ELR (cell line): ENCODE measurements at places on chromosomes 5 and 9.

DNA sequence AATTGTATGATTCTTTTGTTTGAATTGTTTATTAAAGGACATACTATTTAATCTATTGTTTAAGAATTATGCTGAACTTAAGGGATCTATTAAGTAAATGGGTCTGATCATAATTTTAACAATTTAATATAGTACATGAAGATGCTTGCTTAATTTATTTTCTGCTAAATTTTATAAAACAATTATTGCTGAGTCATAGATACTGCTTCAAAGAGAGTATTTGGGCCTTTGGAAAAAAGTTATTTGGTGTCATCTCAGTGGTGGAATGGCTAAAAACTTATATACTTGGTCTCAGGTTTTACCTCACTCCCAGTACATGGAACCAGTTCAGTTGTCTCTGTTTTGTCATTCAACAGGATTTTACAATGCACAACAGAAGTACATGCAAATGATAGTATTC lies 145.3 kb downstream of the CDH9 start:
- no peak for DNase-seq

- DNase-seq = no peak
These were observed 44.5 kb downstream of the TRIO start for GRCh38 chr5:14187660-14188059.

GRCh38 chr9:19161257-19162025 lies 34.1 kb upstream of the PLIN2 start:
- DNase-seq = peak; percentile 99

- no peak for DNase-seq
These were observed 58.0 kb downstream of the ACO1 start for GRCh38 chr9:32442433-32442832.

DNA sequence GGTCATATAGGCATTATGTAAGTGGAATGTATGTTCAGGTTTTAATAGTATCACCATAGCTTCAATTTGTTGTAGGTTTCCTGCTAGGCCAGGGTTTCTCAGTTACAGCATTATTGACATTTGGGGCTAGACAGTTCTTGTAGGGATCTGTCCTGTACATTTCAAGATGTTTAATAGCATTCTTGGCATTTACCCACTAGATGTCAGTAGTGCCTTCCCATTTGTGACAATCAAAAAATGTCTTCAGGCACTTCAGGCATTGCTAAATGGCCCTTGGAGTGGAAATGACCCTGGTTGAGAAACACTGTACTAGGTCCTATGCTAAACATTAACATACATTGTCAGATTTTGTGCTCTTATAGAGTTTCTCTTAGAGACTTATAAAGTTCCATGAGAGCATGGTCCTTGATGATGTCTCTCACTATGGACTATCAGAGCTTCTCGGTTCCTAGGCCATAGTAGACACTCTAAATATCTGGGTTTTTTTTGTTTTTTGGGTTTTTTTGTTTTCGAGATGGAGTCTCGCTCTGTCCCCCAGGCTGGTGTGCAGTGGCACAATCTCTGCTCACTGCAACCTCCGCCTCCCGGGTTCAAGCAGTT lies 1.4 kb downstream of the KIF20A start:
- DNase-seq = peak; percentile 83

GRCh38 chr9:134858051-134858841 lies 22.4 kb upstream of the FCN2 start:
- DNase-seq = peak; percentile 47

DNA sequence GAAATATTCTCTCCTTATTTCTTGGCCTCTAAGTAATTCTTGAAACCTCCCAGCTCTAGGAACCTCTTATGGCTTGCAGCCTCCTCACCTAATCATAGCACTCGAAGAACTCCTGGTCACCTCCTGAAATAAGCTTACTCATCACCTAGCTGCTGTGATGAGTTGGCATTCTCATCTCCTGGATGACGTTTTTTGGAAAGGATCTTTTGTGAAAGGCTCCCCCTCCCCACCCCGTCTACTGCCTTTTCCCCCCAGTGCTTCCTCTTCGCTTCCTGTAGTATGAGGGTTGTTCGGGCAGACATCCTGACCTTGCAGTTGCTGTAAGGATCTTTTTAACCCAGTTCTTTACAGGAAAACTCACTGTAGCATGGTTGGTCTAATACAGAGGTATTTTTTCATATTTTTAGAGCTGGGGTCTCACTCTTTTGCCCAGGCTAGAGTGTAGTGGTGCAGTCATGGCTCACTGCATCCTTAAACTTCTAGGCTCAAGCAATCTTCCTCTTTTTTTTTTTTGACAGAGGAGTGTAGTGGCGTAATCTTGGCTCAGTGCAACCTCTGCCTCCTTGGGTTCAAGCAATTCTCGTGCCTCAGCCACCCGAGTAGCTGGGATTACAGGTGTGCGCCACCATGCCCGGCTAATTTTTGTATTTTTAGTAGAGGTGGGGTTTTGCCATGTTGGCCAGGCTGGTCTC lies 41.8 kb downstream of the ARHGAP26 start:
- no peak for DNase-seq

GRCh38 chr9:18739641-18740318 lies 265.8 kb downstream of the ADAMTSL1 start:
- DNase-seq = no peak

DNA sequence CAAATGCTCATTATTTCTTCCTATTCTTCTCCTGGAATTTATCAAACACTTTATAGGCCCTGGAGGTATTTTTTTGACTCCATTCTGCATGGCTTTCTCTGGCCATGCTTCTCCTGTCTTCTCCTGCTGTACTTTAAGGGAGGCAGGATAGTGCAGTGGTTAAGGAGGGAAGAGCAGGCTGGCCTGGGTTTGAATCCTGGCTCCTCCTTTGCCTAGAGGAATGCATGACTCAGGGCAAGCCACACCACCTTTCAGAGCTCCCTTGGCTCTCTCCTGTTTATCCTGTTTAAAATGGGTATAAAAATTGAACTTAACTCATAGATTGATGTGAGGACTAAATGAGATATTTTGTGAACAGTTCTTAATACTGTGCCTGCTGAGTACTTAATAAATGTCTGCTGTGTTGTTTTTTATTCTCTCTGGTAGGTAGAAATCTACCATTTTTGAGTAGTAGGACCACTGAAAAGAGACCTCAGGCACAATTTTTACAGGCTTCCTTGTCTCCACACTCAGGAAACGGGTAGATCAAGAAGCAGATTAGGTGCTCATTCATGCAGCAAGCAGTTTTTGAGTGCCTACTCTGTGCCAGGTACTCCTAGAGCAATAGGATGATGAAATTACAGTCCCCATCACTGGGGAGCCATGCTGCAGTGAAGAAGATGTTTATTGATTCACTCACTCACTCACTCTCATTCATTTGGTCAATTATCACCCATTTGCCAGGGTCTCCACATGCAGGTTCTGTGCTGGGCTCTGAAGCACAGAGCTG lies 32.7 kb upstream of the ARAP3 start:
- peak; percentile 49 for DNase-seq

DNA sequence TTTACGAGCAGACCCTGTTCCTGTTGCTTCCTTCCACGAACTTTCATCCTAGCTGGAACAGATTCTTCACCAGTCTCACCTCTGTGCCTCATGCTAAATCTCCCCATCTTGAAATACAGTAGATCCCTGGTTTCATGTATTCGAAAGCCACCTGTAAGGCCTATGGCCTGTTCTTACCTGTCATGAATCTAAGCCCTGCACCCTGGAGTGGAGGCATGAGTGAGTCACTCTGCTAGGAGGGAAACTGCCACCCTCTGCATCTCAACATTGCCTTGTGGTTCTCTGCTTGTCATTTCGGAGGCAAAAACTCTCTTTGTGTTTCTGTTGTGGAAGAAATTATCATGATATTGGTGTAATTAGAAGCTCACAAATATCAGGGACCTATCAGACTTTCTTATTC lies 320.0 kb downstream of the ENC1 start:
- no peak for DNase-seq

DNA sequence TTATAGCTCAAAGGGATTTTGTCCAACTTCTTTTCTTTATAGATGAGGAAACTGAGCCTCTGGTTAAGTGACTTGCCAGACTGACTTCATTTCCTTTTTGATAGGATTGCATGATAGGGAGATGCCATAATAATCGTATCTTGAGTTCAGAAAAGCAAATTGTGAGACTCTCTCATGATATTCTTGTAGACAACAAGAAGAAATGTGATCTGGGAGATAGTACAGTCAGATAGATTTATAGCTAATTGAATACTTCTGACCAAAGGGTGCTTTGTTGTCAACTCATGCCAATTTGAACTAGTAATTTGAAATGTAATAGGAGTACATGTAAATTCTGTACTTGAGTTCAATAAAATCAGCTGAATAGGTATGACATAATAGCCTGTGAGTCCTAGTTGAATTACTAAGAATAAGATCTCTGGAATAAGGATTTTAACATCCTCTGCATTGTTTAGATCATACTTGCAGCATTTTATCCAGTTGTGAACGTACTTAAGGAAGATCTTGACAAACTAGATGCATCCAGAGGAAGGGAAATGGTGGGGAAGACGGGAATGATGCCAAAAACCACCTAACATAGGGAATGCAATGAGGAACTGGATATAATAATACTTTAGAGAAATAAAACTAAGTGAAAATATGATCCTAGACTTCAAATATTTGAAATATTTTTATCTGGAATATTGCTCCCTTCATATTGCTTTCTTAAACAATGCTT lies 25.5 kb downstream of the CWC27 start:
- no peak for DNase-seq

- no peak for DNase-seq
These were observed 6.1 kb downstream of the SLC31A2 start for GRCh38 chr9:113156880-113157279.

- DNase-seq = no peak
These were observed 356.2 kb upstream of the CD180 start for GRCh38 chr5:67552773-67553172.

- no peak for DNase-seq
These were observed 25.0 kb upstream of the MRPS30 start for GRCh38 chr5:44783634-44784315.

- DNase-seq = no peak
These were observed 72.1 kb downstream of the COL27A1 start for GRCh38 chr9:114227288-114228015.

GRCh38 chr9:94851467-94851866 lies 125.0 kb downstream of the AOPEP start:
- no peak for DNase-seq

GRCh38 chr9:76534026-76534425 lies 75.0 kb downstream of the GCNT1 start:
- peak; percentile 62 for DNase-seq

GRCh38 chr5:177473443-177474001 lies at the start of gene DBN1:
Gene DBN1 (minus strand): TSS chr5:177473634. CDS start chr5:177473521, 113 bp downstream.
- peak; percentile 72 for DNase-seq

GRCh38 chr5:146890731-146891440 lies 12.3 kb upstream of the PPP2R2B start:
- DNase-seq = no peak

DNA sequence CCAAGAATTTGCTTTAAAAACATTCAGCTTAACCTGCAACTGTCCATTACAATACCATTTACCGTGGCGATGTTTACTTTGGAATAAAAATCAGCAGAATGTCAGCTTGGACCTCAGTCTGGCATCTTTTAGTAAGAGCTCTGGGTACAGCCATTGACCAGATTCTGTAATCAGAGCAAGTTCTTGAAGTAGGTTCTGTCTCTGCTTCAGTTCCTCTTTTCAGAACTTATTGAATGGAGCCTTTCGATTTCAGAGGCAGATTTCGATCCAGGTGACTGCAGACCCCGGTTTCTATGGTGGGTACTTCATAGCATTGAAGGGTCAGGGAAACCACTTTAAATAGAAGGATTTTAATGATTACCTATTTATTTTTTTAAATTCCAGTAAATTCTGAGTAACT lies 53.4 kb upstream of the SV2C start:
- no peak for DNase-seq

- peak; percentile 10 for DNase-seq
These were observed 124.2 kb downstream of the PTTG1 start for GRCh38 chr5:160545832-160546231.

DNA sequence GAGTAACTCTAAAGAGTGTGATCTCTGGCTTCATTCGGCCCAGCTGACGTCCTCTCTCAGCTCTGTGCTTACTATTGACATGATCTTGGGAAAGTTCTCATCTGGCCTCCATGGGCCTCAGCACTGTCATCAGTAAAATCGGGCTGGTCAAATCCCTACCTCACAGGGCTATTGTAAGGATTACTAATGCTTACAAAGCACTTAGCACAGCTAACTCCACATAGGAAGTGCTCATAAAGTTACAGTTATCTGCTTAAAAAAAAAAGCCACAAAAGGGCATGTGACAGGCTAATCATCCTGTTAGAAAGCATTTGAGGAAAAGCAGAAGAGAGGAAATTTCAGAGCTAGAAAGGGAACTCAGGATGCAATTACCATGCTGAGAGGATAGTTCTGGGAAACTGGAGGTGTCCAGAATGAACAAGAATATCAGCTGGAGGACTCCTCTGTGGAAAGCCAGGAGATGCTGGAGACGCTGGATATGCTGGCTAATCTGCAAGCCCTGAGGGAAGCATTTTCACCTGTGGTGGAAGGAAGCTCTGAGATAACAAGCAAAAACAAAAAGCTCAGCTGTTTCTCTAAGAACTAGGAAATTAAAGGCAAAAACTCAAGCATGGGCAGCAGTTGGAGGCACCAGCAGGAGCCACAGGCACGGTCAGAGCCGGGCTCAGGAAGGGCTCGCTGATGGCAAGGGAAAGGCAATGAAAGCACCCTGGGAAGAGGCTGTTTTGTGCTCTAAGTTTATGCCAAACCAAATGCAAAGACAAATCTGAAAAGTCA lies 4.4 kb upstream of the BHMT start:
- peak; percentile 45 for DNase-seq

DNA sequence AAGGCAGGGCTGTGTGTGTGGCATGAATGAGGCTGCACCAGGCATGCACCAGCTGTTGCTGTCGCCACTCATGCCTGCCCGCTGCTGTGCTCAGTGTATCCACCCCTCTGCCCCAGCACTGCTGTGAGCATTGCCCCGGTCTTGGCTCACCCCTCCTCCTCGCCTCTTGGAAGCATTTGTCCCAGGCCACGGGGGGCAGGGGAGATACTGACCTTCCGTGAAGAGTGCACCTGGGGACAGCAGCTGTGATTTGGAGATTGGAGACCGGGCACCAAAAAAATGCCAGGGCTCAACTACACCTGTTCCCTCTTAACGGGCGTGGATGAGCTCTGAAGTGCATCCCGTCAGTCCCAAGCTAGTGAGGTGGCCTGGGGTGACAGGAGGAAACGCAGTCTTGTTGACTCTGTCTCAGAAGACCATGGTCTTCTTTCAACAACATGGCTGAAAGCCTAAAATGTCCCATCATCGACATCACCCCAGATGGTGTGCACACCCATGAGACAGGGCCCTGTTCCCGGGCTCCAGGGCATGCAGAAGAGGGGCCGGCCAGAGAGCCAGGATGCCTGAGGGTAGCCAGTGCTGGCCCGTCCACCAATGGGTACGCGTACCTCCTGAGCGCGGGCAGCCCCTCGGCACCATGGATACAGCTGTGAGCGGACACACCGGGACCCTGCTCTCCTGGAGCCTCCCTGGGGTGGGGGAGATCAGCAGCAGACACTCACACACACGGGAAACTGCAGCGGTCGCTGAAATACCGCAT lies 115.8 kb downstream of the COL5A1 start:
- no peak for DNase-seq

DNA sequence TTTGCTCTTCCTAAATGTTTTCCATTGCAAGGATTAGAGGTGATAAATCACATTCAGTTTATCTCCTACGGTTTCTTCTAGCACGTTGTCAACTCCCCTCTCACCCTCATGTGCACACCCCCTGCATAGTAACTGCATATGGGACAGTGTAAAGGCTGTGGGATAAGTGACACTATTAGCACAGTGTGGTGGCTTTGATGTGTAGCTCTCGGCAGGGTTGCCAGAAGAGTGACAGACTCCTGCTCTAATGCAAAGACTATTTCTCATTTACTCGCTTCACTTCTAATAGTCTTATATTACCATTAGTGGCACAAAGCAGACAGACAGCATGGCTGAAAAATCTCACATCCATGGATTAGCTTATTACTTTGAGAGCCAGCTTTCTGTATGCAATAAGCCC lies 454.6 kb downstream of the CETN3 start:
- DNase-seq = no peak
